ENCODE measurements at places on chromosomes 12 and 14. TPM values are rescaled to one million over a fixed set of nuclear protein-coding genes. Genes with fewer than 3 reads are reported as not detected.

DNA sequence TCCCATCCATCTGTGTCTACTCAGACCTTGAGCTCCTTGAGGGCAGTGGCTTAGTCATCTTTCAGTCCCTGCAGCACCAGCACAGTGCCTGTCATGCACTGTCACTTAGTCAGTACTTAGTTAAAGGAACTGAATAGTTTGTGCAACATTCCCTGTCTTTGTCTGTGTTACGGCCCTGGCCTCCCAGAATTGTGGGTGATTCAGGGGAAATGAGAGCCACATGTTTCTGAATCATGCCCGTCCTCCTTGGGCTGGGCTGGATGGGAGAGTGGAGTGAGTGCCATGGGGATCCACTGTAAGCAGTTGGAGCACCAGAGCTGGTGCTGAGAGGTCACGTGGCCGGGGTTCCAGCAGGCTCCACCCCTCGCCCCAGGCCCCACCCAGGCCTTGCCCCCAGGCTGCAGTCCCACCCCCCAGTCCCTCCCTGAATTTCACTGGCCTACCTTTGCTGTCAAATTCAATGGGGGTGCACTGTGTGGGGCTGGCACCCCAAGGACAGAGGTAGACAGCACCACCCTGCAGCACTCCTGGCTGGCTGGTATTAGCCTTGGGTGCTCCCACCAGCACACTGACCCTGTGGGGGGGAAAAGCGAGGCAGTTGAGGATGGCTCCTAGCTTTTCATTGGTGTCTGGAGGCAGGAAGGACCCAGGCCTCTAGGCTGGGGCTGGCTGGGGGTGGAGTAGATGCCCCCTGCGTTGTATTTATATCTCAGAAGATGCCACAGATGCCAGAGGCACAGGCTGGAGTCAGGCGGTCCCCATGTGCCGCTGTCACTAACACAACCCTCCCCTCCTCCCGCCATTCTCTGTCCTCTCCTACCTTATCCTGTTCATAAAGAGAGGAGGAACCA is 7.5 kb downstream of the ITGA5 start:
- peak; percentile 56 for DNase-seq

- no peak for DNase-seq
These were observed 138.7 kb downstream of the PHLDA1 start for GRCh38 chr12:75892731-75893408.

The TMEM30B gene
- total RNA-seq = 2.2 TPM

DNA sequence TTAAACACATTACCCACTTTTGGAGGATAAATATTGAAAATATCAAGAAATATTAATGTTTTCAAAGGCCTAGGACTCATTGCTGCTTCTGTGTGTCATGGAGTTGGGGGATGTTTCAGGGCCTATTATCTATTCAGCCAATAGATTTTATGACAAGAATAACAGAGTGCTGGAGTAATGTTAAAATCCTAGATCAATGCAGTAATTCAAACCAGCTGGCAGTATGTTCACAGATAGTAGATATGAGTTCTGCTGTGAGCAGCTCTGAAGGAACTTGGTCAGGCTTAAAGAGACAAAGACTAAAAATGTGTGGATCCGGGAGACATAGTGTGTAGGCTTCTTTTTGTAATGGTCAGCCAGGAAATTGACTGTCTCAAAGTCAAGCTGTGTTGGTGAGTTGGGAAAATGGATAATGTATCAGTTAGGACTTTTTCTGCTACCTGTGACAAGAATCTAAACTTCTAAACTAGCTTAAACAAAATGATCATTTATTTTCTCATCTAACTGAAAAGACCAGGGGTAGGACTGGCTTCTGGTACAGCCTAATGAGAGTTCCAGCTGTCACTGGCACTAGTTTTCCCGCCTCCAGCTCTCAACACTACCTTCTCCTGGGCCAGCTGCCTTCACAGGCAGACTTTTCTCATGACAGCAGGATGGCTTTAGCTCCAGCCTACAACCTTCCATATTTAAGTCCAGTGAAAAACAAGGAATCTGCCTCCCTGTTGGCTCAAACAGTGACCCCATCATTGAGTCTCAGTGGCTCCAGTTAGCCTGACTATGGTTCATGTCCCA is 16.3 kb upstream of the POLR3B start:
- no peak for DNase-seq

DNA sequence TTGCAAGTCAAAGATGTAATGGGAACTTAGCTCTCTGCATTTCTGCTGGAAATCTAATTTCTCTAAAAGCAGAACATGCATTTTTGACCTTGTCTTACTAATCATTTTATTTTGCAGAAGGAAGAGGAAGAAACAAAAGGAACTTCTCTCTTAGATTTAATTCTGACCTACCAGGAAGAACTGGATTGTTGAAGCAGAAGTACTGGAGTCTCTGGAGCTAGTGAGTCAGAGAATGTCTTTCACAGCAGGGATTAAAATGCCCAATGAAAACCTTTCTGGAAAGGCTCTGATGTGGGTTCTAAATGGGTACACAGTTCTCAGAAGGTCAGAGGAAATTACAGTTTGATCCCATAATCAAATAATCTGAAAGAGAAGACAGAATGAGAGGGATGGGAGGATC is 70.8 kb upstream of the GNG2 start:
- no peak for DNase-seq

The SPIC gene
- total RNA-seq = not detected

DNA sequence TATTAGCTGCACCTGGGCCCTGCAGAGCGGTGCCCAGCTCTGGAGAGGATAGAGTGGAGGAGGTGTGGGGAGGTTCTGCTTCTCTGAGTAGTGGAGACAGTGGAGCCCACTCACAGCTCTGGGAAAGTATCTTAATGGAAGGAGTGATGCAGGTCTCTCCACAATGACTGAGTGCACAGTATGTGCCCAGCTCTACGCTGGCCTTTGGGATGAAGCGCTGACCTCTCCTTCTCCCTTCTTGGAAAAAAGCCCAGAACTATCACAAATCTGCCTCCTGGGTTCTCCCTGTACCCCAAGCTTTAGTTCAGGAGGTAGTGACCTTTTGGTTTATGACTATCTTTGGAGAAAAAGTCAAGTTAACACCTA is 495 bp upstream of the KRT3 start:
- DNase-seq = no peak

GRCh38 chr12:31687101-31687527 is 27.6 kb downstream of the ETFBKMT start:
- DNase-seq = no peak

GRCh38 chr12:2277492-2278155 is 224.8 kb downstream of the CACNA1C start:
- DNase-seq = no peak

DNA sequence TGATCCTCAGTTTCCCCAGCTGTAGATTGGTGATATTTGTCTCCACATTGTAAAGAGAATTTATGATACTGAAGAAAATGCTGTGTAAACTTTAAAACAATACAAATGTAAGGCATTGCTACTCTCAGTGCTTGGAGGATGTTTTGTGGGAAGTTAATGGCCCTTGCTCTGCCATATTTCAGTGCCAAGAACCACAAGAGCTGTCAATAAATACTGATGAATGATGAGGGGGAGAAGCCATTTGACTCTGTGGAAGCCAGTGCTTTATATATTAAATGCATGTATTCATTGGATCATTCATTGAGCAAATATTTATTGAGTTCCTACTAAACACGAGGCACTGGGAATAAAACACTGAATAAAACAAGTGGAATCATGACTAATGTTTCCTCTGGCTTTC is 30.8 kb downstream of the CACNA1C start:
- DNase-seq = no peak

The ABHD12B gene
- total RNA-seq = not detected

DNA sequence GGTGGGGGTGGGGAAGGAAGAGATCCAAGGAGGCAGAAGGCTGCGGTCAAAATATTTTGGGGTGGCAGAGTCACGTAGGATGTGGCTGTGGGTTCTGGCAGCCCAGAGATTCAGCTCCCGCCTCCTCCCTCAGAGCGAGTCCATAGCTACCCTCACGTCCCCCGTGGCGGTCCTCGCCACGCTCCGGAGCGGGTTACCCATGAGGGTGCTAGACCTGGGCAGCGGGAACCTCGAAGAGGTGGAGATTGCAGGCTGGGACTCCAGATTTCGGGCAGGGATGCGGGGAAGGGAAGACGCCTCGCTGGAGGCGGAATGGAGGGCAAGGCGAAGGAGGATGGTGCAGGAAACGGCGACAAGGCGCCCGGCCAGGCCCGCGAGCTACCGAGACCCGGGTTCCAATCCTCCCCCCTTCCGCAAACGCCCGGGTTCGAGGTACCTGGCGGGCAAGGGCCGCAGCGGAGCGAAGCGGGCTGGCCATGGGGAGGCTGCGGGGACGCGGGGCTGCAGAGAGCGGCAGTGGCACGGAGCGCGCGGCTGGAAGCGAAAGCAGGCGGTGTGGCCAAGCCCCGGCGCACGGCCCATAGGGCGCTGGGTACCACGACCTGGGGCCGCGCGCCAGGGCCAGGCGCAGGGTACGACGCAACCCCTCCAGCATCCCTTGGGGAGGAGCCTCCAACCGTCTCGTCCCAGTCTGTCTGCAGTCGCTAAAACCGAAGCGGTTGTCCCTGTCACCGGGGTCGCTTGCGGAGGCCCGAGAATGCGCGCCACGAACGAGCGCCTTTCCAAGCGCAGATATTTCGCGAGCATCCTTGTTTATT is 46.2 kb downstream of the BCAT1 start:
- DNase-seq = peak; percentile 48

GRCh38 chr12:46084666-46085631 is 94.6 kb upstream of the SCAF11 start:
- DNase-seq = no peak

The SYT1 gene
- not detected for total RNA-seq

DNA sequence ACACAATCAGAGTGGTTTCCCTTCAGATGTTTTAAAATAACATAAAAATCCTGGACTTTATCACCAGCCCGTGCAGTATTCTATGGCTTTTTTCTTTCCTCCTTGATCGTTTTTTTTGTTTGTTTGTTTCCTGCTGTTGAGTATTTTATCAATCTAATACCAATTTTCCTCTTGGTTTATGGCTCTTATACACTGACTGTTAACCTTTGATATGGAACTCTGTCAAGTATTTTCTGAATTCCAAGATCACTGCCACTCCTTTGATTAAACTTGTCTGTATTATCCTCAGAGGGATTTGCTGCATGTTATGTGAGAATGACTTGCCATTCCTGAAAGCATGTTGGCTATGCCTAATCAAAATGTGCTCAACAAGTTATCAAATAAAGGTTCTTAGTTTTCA is 88.4 kb downstream of the PELI2 start:
- no peak for DNase-seq

Measured in activated T-cell treated with anti-CD3 and anti-CD28 coated beads, Interleukin-2, amount 50 U/mL, for 72 hours (primary cell).